ENCODE measurements at places on chromosomes 5 and 9.
A peak's percentile ranks its signal among the peaks of the same experiment; 100 is the strongest.

- DNase-seq = no peak
These were observed 713.9 kb downstream of the EFNA5 start for GRCh38 chr5:106956886-106957285.

DNA sequence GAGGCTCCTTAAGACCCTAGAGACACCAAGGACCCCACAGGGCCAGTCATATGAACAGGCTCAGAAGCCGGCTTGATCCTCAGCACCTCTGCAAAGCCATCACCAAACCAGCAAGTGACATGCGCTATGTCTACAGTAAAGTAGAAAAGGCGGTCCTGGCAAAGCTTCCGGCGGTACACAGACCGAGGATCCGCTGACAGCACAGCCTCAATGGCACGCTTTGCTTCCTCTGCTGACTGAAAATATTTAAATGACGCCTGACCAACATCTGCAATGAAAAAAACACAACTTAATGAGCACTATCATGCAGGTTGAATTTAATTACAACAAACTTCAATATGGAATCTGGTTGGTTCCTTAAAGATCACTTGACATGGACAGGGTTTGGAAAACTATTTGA, 17.6 kb downstream of the TRMO start:
- DNase-seq = no peak

DNA sequence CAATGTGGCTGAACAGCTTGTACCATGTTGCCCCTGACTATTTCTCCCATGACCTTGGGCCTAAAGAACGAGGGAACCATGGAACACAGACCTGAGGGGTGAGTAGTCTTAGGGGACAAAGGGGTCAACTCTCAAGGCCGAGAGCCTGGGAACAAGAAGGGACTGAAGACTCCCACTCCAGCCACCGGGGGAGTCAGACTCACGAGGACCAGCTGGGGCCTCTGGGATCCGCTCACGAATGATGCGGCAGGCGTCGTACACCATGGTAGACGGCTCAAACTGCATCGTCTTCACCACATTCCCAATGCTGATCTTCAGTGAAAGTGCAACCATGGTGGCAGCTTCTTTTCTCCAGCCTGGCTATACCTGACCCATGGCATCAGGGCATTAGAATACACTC, 6.6 kb downstream of the TLN1 start:
- no peak for DNase-seq

DNA sequence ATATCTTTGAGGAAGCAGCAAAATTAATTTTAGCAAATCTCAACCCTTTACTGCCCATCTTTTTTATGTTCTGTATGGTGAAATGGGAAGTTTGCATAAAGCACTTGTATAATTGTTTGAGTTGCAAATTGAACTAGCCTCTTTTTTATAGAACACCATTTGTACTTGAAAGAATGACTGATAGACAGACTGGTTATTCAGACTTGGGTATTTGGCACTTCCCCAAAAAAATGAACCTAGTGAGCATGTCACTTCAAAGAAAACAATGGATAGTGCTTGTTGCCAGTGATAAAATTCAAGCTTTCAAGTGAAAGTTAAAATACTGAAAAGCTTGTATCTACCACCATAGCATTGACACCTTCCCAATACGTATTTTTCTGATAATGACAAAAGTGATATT, 115.8 kb downstream of the ERCC6L2 start:
- no peak for DNase-seq

- DNase-seq = no peak
These were observed 43.5 kb upstream of the UBAC1 start for GRCh38 chr9:136004712-136005111.

GRCh38 chr9:111730937-111731567, 63.7 kb downstream of the SHOC1 start:
- no peak for DNase-seq

GRCh38 chr5:2311851-2312250, 429.1 kb upstream of the IRX4 start:
- DNase-seq = no peak

GRCh38 chr5:126031989-126032716, 391.1 kb upstream of the GRAMD2B start:
- DNase-seq = no peak

- no peak for DNase-seq
These were observed 59.3 kb downstream of the SVEP1 start for GRCh38 chr9:110520120-110520701.

DNA sequence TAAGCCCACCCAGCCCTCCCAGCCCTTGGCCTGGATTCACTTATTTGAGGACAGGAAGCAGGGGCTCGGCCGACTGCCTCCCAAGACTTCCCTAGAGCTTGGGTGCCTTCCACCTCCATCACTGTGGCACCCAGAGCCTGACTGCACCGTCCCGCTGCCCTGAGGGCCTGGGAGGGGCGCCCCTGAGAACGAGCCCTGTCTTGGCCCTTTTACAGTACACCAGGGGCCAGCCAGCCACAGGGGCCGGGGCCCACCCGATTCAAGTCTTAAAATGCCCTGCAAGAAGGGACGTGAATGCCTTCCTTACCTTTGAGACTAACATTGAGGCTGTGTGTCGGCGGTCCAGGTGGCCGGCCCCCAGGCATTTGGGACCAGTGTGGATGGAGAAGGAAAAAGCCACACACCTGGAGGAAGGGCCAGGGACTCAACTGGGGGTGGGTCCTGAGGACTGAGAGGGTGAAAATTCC, 16.8 kb downstream of the FAM78A start:
- DNase-seq = no peak

GRCh38 chr9:133274236-133275104, 531 bp downstream of the ABO start:
- peak; percentile 41 for DNase-seq

DNA sequence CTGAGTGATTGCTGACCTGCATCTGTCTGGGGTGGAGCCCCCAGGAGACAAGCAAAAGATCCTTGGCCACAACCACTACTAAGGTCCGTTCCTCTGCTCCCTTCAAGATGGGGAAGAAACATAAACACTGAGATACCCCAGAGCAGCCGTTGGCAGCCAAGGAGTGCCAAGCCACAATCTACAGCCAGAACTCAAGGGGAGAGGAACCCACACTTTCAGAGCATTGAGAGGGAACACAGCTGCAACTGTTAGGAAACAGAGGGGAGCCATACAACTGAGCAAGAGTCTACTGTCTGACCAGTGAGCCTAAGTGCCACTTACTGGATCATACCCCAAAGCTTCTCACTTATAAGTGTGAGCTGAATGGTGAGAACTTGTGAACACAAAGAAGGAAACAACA, 44.6 kb upstream of the ADRB2 start:
- DNase-seq = no peak

- DNase-seq = no peak
These were observed 69.3 kb downstream of the TRIM36 start for GRCh38 chr5:115100319-115100955.

- no peak for DNase-seq
These were observed 26.0 kb downstream of the EGFLAM start for GRCh38 chr5:38284384-38284783.

DNA sequence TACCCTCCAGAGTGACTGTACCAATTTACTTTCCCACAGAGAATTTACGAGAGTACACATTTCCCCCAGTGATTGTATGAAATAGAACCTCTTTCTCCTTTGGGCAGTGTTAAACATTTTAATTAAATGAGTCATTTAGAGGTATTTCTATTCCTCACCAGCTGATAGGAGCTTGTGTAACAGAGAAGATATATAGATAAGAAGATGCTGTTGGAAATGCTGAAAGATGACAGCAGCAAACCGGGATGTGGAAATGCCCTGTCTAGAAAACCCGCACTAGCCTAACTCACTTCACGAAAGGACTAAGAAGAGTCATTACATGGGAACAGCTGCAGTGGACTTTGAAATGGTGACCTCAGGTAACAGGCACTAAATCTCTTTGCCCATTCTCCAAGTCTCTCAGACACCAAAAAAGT, 68.3 kb downstream of the LPAR1 start:
- no peak for DNase-seq

DNA sequence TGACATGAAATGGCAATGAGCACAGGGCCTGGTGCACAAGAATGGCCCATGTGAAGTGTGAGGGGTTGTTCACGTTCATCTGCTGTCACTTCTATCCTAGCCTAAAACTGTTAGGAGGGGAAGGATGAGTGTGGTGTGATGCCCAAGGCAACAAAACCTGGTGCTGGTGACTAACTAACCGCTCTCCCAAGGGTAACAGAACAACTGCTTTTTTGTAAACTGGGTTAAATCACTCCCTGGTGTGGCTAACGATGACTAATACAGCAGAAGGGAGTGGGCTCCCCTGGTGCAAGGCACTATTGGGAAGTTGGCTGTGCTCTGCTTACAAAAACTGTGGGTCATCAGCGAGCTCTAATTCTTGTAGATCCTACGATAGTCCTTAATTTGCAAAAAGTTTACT, 103.2 kb upstream of the VCAN start:
- no peak for DNase-seq

DNA sequence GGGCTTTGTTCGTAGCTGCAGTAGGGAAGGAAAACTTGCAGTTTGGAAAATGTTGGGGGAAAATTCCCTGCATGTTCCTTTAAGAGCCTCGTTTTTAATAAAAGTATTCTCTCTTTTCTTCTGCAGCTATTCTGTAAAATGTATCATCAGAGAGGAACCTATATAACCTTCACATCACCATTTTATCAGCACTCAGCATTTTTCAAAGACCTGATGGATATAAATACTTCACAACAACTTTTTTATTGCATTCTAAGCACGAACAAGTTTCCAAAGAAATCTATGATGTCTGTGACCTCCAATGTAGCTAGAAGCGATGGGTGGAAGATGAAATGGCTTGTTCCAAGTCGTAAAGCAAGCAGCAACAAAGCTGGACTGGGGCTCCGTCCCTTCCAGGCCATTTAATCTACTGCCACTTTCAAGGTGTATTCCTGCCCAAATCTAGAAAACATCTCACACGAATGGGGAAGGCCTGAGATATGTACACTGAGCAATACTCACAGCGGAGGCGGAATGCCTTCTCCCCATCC, 84.0 kb downstream of the NSUN2 start:
- DNase-seq = no peak

DNA sequence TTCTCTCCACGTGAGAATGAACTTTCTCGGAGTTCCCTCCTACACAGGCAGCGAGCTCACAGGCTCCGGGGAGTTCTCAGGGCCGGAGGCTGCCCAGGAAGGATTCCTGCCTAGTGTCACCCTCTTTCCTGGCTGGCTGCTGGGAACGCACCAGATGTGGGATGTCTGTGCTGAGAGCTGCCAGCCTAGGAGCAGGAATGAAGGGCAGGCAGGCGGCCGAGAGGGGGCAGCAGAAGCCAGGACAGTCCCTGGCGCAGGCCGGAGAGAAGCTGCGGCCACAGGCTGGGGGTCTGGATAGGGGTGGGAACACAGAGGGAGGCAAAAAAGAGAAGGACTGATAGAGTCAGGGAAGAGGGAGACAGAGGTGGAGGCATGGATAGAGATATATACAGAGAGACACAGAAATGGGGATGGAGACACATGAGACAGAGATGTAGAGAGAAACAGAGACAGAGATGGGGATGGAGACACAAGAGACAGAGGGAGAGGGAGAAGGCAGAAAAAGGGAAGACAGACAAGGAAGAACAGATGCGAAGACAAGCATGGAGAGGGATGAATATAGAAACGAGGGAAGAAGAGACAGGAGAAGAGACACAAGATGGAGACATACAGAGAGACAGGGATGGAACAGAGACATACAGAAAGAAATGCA, 25.3 kb upstream of the ENHO start:
- DNase-seq = peak; percentile 88

- DNase-seq = no peak
These were observed 38.6 kb downstream of the CRB2 start for GRCh38 chr9:123394291-123395235.

DNA sequence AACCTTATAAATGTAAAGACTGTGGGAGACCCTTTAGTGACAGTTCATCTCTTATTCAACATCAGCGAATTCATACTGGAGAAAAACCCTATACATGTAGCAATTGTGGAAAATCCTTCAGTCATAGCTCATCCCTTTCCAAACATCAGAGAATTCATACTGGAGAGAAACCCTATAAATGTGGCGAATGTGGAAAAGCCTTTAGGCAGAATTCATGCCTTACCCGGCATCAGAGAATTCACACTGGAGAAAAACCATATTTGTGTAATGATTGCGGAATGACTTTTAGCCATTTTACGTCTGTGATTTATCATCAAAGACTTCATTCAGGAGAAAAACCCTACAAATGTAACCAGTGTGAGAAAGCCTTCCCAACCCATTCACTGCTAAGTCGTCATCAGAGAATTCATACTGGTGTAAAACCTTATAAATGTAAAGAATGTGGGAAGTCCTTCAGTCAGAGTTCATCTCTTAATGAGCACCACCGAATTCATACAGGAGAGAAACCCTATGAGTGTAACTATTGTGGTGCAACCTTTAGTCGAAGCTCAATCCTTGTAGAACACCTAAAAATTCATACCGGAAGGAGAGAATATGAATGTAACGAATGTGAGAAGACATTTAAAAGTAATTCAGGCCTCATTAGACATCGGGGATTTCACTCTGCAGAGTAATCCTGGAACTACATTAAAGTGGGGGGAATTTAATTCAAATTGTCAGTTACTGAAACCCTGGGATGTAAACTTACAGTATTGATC, 17.7 kb downstream of the ZNF483 start:
- no peak for DNase-seq

DNA sequence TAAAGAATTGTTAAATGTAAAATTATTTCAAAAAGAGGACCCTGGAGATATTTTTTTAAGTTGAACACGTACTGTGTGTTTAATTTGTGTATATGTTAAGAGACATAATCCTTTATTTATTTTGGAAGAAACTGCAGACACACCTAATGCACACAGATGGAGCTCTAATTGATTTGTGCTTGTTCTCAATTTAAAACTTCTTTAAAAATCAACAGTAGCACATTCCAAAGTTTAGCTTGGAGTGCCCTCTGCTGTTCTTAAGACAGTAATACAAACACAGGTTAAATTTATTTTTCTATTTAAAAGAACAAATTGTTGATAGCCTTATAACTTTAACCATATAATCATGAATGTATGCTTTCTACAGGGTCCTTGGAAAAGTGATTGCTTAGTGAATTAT, 277.6 kb upstream of the ADAMTS16 start:
- no peak for DNase-seq

- DNase-seq = no peak
These were observed 23.4 kb downstream of the BTNL9 start for GRCh38 chr5:181063514-181063913.

- DNase-seq = no peak
These were observed 35.9 kb upstream of the PCSK1 start for GRCh38 chr5:96468956-96469355.

DNA sequence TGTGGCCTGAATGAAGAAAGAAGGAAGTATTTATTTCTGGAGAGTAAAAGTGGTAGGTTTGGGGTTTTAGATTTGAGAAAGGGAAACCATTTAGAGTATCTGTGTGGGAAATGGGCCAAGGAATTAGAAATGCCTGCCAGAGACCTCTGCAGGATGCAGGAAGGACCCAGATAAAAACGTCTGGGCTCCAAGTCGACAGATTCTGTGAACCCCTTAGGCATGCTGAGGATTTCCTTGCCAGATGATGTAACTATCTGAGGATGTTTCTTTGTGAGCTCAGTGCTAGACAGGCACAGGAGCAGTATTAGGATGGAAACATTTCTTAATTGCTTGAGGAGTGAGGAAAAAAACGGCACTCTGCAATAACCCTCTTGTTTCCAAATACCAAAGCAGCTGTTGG, 251.8 kb upstream of the DMRT1 start:
- no peak for DNase-seq

- no peak for DNase-seq
These were observed 10.6 kb upstream of the NR3C1 start for GRCh38 chr5:143413958-143414669.

GRCh38 chr9:98750364-98751060, 41.8 kb upstream of the GABBR2 start:
- DNase-seq = no peak

- no peak for DNase-seq
These were observed 98.1 kb upstream of the TUT7 start for GRCh38 chr9:86452201-86452828.

GRCh38 chr9:77510666-77511065, 137.5 kb downstream of the GNA14 start:
- DNase-seq = no peak

All from D341Med (cell line).